ENCODE measurements at places on chromosomes 7 and 10. TPM values are rescaled to one million over a fixed set of nuclear protein-coding genes. Genes with fewer than 3 reads are reported as not detected.

MMRN2 gene
- total RNA-seq = 86.3 TPM

HOXA7 gene
- total RNA-seq = 2.9 TPM

STOX1 gene
- total RNA-seq = 0.46 TPM

GALNT17 gene
- total RNA-seq = 7.1 TPM

KLF14 gene
- total RNA-seq = not detected

DNA sequence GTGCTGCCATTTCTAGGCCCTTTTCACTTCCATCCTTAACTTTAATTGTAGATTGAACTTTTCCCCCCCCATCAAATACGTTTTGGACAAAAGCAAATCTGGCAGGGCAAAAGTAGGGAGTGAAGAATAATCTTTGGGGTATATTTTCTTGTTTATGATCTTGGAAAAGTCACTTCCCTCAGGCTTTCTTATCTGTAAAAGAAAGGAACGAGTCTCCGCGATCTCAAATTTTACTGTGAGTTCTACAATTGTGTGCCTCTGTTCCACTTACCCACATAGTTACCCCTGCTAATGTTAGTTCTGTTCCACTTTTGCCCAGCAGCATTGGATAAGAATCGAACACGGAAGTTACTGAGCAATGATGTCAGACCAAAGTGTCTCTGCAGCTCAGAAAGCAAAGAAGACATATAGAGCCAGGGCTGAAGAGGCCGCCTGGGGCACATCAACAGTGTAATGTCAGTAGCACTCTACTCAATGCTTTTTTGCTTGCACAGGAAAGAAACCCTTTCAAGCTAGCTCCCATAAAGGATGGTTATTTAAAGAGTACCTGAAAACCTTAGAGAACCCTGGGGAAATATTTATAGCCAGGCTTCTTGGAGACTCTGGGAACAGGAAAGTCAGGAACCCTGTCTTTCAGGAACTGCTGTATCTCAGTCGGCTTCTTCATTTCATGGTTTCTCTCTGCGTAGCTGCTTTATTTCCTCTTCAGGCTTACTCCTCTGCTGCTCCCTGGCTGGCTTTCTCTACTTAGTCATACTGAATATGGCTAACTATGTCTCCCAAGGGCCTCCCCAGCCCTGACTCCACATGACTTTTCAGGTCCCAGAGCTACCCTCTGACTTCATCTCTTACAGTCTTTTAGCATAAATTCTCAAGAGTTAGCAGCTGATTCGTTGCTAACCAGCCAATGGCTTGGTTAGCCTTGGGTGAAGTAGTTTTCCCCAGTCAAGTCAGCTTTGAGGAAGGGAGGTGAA, 123.7 kb upstream of the FAM3C start:
- no peak for DNase-seq
- H3K4me3 ChIP-seq = no peak overlapping the region
- H3K4me1 ChIP-seq = no peaks in the 10 kb centered on the region
- H3K27me3 ChIP-seq = no peaks in the 10 kb centered on the region

DNA sequence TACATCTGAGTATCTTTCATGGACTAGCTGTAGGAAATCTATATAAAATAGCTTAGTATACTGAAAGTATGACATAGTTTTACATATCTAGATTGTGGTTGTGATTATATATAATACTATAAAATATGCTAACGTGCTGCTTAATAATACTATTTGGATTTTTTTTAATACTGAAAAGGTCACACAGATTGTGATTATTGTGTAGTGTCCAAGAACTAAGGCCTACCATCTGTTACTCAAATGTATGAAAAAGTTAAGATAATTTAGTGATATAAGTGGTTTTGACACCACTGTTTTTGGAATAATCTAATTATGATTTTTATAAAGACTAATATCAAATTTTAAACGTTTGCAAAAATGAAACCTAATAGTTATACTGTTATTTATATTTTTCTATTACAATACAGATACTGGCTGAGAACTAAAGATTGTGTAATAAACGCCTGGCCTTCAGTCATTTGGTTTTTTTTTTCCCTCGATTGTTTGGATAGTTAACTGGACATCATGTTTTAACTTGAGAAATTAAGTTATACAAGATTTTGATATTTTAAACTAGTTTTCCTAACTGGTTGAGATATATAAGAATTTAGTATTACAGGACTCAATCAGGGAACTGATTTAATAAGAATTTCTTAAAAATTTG, 12.6 kb downstream of the PTEN start:
- H3K4me3 ChIP-seq = no peak overlapping the region
- no peaks in the 10 kb centered on the region for H3K27me3 ChIP-seq
- no peak overlapping the region for H3K27ac ChIP-seq
- no peak for DNase-seq

- no peak for DNase-seq
- H3K4me3 ChIP-seq = no peak overlapping the region
- no peaks in the 10 kb centered on the region for H3K36me3 ChIP-seq
These were observed 51.6 kb downstream of the CREB3L2 start for GRCh38 chr7:137950263-137950621.

DNA sequence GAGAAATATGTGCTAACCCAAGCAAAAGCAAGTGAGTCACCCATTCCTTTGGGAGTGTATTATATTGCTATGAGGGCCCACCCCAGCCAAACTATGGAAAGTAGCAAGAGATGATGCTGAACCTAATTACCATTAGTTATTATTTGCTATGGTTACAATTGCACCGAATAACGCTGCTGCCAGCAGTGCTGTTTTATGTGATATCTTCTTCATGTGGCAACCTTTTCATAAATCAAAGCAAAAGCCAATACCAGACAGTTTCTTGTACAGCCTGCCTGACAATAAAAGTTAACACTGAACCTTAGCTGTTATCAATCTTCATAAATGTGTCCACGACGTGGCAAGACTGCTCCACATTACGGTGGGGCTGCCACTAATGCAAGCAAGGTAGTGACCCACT, 241.7 kb upstream of the PLXNA4 start:
- no peak overlapping the region for H3K27ac ChIP-seq
- no peaks in the 10 kb centered on the region for H3K36me3 ChIP-seq
- no peak overlapping the region for H3K4me3 ChIP-seq
- no peaks in the 10 kb centered on the region for H3K4me1 ChIP-seq
- no peaks in the 10 kb centered on the region for H3K27me3 ChIP-seq

GRCh38 chr10:103491729-103492364, 1.7 kb upstream of the NEURL1 start:
- no peak overlapping the region for H3K27ac ChIP-seq
- no peak overlapping the region for H3K4me3 ChIP-seq
- no peak for DNase-seq
- H3K4me1 ChIP-seq = peaks cover 5% of the 10 kb centered on the region
- H3K36me3 ChIP-seq = no peaks in the 10 kb centered on the region

GRCh38 chr7:36621396-36621795, 102.9 kb downstream of the AOAH start:
- H3K4me1 ChIP-seq = no peaks in the 10 kb centered on the region
- H3K27me3 ChIP-seq = no peaks in the 10 kb centered on the region
- H3K36me3 ChIP-seq = no peaks in the 10 kb centered on the region
- H3K27ac ChIP-seq = no peak overlapping the region
- DNase-seq = no peak
- no peak overlapping the region for H3K4me3 ChIP-seq

GRCh38 chr7:11315666-11316258, 342.1 kb downstream of the PHF14 start:
- no peak for DNase-seq
- H3K27ac ChIP-seq = no peak overlapping the region
- H3K4me1 ChIP-seq = no peaks in the 10 kb centered on the region
- no peak overlapping the region for H3K4me3 ChIP-seq
- H3K27me3 ChIP-seq = no peaks in the 10 kb centered on the region

- no peaks in the 10 kb centered on the region for H3K27me3 ChIP-seq
- DNase-seq = no peak
- H3K27ac ChIP-seq = no peak overlapping the region
- H3K4me1 ChIP-seq = peaks cover 11% of the 10 kb centered on the region
- H3K36me3 ChIP-seq = no peaks in the 10 kb centered on the region
- no peak overlapping the region for H3K4me3 ChIP-seq
These were observed 21.7 kb downstream of the TRIM24 start for GRCh38 chr7:138481447-138482380.

DNA sequence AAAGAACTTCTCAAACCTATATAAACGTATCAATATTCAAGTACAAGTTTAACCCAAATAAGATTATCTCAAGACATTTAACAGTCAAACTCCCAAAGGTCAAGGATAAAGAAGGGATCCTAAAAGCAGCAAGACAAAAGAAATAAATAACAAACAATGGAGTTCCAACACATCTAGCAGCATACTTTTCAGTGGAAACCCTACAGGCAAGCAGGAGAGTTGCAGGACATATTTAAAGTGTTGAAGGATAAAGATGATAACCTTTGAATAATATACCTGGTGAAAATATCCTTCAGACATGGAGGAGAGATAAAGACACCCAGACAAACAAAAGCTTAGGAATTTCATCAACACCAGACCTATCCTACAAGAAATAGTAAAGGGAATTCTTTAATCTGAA, 82.8 kb downstream of the TES start:
- no peak overlapping the region for H3K27ac ChIP-seq
- no peak for DNase-seq
- no peak overlapping the region for H3K4me3 ChIP-seq
- H3K27me3 ChIP-seq = no peaks in the 10 kb centered on the region
- H3K4me1 ChIP-seq = no peaks in the 10 kb centered on the region

DNA sequence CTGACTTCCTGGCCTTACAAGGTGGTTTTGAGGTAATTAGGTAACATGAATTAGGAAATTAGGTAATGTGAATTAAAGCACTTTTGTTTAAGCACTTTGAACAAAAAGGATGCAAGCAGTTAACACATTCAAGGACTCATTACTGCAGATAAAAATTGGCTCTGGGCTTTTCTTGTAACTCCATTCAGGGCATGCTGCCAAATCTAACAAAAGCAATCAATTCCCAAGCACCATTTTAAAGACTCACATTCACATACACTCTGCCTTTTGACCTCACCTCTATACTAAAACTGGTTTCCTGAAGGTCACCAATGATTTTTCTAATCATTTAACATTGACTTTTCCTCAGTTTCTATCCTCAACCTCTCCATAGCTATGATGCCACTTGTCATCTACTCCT, 251.2 kb upstream of the RHOBTB1 start:
- DNase-seq = no peak
- H3K27me3 ChIP-seq = no peaks in the 10 kb centered on the region
- H3K36me3 ChIP-seq = no peaks in the 10 kb centered on the region
- H3K4me3 ChIP-seq = no peak overlapping the region
- H3K27ac ChIP-seq = no peak overlapping the region

- H3K27me3 ChIP-seq = no peaks in the 10 kb centered on the region
- H3K4me1 ChIP-seq = no peaks in the 10 kb centered on the region
- DNase-seq = no peak
These were observed 336.0 kb upstream of the IGFBP3 start for GRCh38 chr7:46256870-46257661.

- no peaks in the 10 kb centered on the region for H3K27me3 ChIP-seq
- no peak for DNase-seq
- no peak overlapping the region for H3K27ac ChIP-seq
- no peaks in the 10 kb centered on the region for H3K4me1 ChIP-seq
- no peak overlapping the region for H3K4me3 ChIP-seq
These were observed 179.2 kb upstream of the AUTS2 start for GRCh38 chr7:69418869-69419670.

DNA sequence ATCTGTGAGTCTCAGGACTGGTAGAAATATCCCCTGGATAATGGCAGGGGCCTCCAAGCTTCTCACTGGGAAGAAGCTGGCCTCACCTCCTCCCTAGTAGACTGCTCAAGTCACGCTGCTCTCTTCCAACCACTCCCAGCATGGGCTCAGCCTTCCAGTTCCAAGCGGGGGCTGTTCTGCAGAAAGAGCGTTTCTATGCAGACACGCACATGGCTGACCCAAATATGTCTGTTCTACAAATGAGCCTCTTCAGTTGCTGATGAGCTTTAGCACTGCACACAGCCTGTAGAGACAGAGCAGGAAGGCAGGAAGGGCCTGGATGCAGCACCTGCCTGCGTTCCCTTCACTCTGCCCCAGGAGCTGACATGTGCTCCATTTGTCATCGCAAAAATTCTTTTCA, 523.9 kb upstream of the MGMT start:
- no peak for DNase-seq
- H3K4me1 ChIP-seq = no peaks in the 10 kb centered on the region
- no peaks in the 10 kb centered on the region for H3K36me3 ChIP-seq
- no peak overlapping the region for H3K27ac ChIP-seq

- no peaks in the 10 kb centered on the region for H3K27me3 ChIP-seq
- no peaks in the 10 kb centered on the region for H3K4me1 ChIP-seq
- no peak for DNase-seq
- H3K4me3 ChIP-seq = no peak overlapping the region
- H3K36me3 ChIP-seq = no peaks in the 10 kb centered on the region
These were observed 924.8 kb downstream of the CNTNAP2 start for GRCh38 chr7:147041438-147041837.

GRCh38 chr7:46352004-46352954, 431.2 kb upstream of the IGFBP3 start:
- H3K36me3 ChIP-seq = no peaks in the 10 kb centered on the region
- H3K4me3 ChIP-seq = no peak overlapping the region
- H3K27ac ChIP-seq = no peak overlapping the region
- no peak for DNase-seq

DNA sequence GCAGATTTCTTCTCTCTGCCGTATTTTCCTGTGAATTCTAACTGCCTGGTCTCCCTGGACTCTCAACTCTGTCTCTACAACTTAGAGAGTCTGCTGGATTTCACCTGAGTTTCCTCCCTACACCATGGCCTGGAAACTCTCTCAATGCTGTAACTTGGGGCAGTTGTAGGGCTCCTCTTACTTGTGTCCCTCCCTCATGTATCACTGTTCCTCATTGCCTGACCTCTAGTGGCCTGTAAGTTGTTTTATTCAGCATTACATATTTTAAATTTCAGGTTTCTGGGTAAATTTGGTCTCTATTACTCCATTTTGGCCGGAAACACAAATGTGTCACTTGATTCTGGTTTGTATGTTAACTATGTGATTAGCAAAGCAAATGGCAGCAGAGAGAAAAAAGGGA, 70.9 kb downstream of the DYNC1I1 start:
- DNase-seq = no peak
- no peaks in the 10 kb centered on the region for H3K4me1 ChIP-seq
- H3K27ac ChIP-seq = no peak overlapping the region

DNA sequence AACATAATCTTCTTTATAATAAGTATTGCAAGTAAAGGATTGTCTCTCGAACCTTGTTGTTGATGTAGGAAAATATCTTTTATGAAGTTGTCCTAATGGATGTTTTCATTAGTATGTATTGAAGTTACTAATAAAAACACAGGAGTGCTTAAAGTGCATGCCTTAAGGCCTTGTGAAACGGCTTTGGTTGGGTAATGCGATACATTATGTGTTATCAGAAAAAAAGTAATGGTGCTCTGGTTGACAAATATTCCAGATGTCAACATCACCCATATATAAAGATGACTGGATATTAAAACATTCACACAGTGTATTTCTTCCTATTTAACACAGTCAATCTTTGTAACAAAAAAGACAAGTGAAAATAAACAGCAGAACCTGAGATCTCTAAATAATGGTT, 310.7 kb downstream of the PRKG1 start:
- DNase-seq = no peak
- H3K27me3 ChIP-seq = no peaks in the 10 kb centered on the region
- no peaks in the 10 kb centered on the region for H3K36me3 ChIP-seq
- H3K4me3 ChIP-seq = no peak overlapping the region
- H3K27ac ChIP-seq = no peak overlapping the region
